A549 treated with DMSO at 1 μM for 4 hours (cell line): ENCODE measurements at places on chromosomes 1 and 21. TPM values are rescaled to one million over a fixed set of nuclear protein-coding genes. Genes with fewer than 3 reads are reported as not detected.

The MUTYH gene
- total RNA-seq: 5.1 to 11.2 TPM (median 9.7 TPM) in 5 replicates

The NPHS2 gene
- total RNA-seq: not detected in 5 replicates

The DPT gene
- total RNA-seq: not detected in 5 replicates

The OR2AK2 gene
- total RNA-seq: not detected in 5 replicates

The ALX3 gene
- not detected in 5 replicates for total RNA-seq

The TRAF3IP3 gene
- total RNA-seq: not detected in 5 replicates

The SLFNL1 gene
- total RNA-seq: 0.03 to 0.07 TPM (median 0.06 TPM) in 3 of 5 replicates, not detected in the others

The CD1B gene
- total RNA-seq: not detected in 5 replicates

The CFHR2 gene
- total RNA-seq: not detected in 5 replicates

The OR10K1 gene
- total RNA-seq: not detected in 5 replicates

The LIPI gene
- not detected in 5 replicates for total RNA-seq

The MEF2D gene
- 28.0 to 35.6 TPM (median 34.0 TPM) in 5 replicates for total RNA-seq

The TRIM63 gene
- total RNA-seq: not detected in 5 replicates

The RXFP4 gene
- not detected in 5 replicates for total RNA-seq

The TLCD4 gene
- total RNA-seq: 6.1 to 14.2 TPM (median 11.6 TPM) in 5 replicates

The C8B gene
- total RNA-seq: not detected in 5 replicates

The AIRE gene
- total RNA-seq: not detected in 5 replicates
